ENCODE measurements at places on chromosomes 5 and 9.

GRCh38 chr9:14989811-14990210 lies 79.6 kb upstream of the FREM1 start:
- no peak for DNase-seq

- no peak for DNase-seq
Observed at GRCh38 chr9:20582150-20582549, 40.1 kb downstream of the MLLT3 start.

GRCh38 chr5:104628911-104629310 lies 1066.3 kb upstream of the NUDT12 start:
- DNase-seq: no peak

GRCh38 chr9:123485216-123485615 lies 129.2 kb downstream of the CRB2 start:
- no peak for DNase-seq
